HepG2 (cell line): ENCODE measurements at places on chromosomes 3 and 15. TPM values are rescaled to one million over a fixed set of nuclear protein-coding genes. Genes with fewer than 3 reads are reported as not detected.
A peak's percentile ranks its signal among the peaks of the same experiment; 100 is the strongest.

SLC24A5 gene
- total RNA-seq = not detected in 2 replicates

TF gene
- 4,983 and 10,074 TPM in 2 replicates for total RNA-seq

SMCO1 gene
- total RNA-seq = not detected in 2 replicates

IL17RE gene
- total RNA-seq = 6.7 and 14.5 TPM in 2 replicates

CPA3 gene
- not detected in 2 replicates for total RNA-seq

DNA sequence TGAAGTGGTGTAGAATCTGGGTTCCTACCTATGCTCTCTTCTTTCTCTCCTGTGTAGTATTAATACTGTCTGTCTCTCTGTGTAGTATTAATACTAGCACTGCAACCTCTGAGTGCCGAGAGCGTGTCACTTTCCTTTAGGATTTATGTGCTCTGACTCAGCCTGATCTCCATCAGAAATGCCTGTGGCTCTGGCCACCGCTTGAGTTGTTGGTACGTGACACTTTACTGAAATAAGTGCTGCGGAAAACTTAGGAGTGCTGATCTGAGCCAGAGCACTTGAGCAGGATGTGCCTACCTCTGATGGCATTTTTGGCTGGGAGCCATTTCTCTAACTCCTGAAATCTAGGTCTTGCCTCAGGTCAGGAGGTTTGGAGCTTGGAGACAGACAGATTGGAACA lies 807.4 kb downstream of the SQOR start:
- DNase-seq = no peak

DNA sequence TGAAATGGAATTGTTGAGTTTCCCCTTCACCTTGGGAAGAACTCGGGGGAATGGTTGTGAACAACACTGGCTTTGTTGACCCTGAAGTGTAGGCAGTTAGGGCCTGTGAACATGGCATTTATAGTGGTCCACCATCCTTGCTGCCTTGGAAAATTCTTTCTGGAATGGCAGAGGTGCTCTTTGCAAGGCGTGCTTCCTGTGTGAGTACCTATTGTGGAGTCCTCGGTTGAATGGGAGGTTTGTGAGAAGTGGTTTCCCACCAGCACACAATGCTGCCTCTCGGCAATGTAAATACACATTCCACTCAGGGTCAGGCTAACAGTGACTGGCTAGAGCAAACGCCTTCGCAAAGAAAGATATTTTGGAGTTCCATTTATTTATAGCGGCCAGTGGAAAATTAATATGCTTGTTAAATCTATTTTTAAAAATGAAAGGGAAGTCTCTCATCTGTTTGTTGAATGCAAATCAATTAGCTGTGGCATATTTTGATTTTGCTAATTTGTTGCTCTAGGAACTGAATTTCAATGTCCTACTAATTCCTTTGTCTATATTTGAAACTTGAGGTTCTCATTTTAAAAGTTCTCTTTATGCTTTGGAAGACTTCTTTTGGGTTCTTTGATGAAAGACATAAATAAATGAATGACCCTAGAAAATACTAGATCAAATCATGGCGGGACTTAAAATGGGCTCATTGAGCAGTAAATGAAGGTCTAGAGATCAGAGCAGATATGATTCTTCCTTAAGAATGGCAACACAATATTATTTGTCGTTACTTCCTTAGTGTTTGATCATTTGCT lies 59.5 kb downstream of the FNDC3B start:
- DNase-seq = peak; percentile 89

- peak; percentile 30 for DNase-seq
Measured at GRCh38 chr15:66789029-66790025, 87.3 kb downstream of the SMAD6 start.

DNA sequence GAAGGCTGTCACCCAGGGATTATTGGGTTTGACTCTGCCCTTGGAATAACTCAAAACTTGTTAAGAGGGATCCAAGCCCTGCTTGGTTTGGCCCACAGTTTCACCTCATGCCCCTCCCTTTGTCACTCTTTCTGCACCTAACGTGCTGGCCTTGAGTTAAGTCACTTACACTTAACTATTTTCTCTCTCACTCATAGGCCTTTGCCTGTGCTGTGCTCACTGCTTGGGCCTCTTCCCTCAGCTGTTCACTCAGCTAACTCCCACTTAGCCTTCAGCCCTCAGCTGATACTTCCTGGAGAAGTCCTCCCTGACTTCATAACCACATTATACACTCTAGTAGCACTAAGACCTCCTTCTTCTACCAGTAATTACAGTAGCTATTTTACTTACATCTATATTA lies 133.3 kb downstream of the CMSS1 start:
- no peak for DNase-seq

GRCh38 chr3:175378348-175378747 lies 519.2 kb downstream of the NAALADL2 start:
- no peak for DNase-seq

DNA sequence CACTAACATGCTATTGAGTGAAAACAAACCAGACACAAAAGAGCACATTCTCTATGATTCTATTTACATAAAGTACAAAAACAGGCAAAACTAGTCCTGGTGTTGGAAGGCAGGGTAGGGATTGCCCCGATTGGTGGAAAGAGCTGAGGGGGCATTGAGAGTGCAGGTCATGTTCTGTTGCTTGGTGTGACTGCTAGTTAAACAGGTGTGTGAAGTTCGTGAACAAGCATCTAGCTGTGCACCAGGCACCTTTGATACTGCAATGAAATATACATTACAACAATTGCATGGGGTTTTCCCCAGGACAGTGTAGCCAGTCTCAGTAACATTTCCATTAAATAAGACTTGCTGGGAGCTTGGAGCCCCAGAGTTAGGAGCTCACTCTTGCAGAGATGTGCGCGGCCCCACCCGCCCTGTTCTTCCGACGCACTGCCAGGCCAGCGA lies 26.3 kb upstream of the THRB start:
- peak; percentile 16 for DNase-seq

GRCh38 chr3:61118830-61119229 lies 132.4 kb downstream of the FHIT start:
- DNase-seq = no peak

GRCh38 chr3:25281041-25281731 lies 146.9 kb upstream of the RARB start:
- DNase-seq = no peak

- no peak for DNase-seq
Measured at GRCh38 chr15:99138491-99138982, 33.7 kb downstream of the SYNM start.

DNA sequence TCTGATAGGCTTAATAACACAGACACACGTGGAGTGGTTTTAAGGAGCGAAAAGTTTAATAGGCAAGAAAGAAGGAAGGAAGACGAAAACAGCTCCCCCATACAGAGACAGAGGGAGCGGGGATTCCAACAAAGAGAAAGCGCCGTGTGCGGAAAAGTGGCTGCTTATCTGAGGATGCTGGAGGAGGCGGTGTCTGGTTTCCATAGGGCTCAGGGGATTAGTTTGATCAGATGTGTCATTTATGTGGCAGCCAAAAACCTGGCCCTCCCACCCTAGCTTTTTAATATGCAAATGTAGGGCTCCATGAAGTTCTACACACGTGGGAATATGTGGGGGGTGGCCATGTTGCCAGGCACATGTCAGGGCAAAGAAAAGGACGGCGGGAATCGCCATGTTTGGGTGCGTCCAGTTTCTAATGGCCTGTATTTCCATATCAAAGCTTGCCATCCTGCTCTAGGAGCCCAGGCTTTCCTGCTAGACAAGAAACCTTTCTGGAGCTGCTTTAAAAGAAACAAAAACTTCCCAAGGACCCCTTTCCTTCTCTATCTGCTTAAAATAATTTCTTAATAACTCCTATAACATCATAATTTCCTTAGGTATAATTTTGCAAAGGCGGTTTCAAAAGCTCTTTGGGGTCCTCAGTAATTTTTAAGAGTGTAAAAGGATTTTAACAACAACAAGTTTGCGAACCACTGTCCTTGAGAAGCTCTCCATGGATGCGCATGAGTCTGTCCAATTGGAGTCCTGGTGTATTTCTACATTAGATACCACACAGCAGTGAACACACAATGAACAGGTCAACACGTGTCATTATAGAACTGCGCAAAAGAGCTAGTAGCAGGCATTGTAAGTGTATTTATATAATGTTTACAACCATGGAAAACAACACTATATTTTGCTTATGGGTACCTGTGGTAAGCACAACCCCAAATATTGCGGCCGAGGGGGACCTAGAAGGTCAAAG lies 622 bp upstream of the ZNF589 start:
- DNase-seq = no peak
